ENCODE measurements at places on chromosomes 7 and 10. TPM values are rescaled to one million over a fixed set of nuclear protein-coding genes. Genes with fewer than 3 reads are reported as not detected.

DNA sequence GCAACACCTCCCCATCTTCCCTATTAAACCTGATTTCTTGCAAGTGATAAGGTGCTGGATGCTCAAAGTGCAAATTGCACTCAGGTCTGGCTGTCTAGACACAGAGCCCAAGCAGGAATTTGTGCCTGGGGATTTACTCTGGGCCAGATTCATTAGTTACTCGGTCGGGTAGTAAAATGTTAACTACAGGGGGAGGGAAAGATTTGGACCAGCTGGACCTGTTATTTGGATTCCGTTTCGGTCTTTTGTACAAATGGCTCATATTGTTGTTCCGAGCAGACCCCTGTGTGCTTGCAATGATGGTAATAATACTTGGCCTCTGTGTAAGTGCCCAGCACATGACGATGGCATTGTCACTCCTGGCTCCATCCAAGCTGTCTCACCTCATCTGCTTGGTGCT, 609.6 kb downstream of the KCNMA1 start:
- H3K27me3 ChIP-seq, result no peaks in the 10 kb centered on the region
- no peak overlapping the region for H3K4me3 ChIP-seq
- peaks cover 3% of the 10 kb centered on the region for H3K4me1 ChIP-seq
- no peak overlapping the region for H3K27ac ChIP-seq
- DNase-seq, result no peak

- no peaks in the 10 kb centered on the region for H3K4me1 ChIP-seq
- H3K4me3 ChIP-seq, result no peak overlapping the region
- no peak overlapping the region for H3K27ac ChIP-seq
- no peak for DNase-seq
- H3K27me3 ChIP-seq, result no peaks in the 10 kb centered on the region
These were observed 220.3 kb downstream of the SEC23IP start for GRCh38 chr10:120112809-120113208.

Gene AFAP1L2
- total RNA-seq, result under 0.01 TPM

Gene PRLHR
- not detected for total RNA-seq

- DNase-seq, result no peak
- H3K4me3 ChIP-seq, result no peak overlapping the region
- no peaks in the 10 kb centered on the region for H3K36me3 ChIP-seq
- no peaks in the 10 kb centered on the region for H3K4me1 ChIP-seq
- H3K27me3 ChIP-seq, result peaks cover 6% of the 10 kb centered on the region
These were observed 17.5 kb upstream of the TSPAN14 start for GRCh38 chr10:80436446-80437098.

GRCh38 chr10:117694190-117694589, 151.6 kb downstream of the EMX2 start:
- no peak overlapping the region for H3K4me3 ChIP-seq
- H3K36me3 ChIP-seq, result no peaks in the 10 kb centered on the region
- H3K27me3 ChIP-seq, result no peaks in the 10 kb centered on the region
- no peaks in the 10 kb centered on the region for H3K4me1 ChIP-seq
- no peak for DNase-seq
- H3K27ac ChIP-seq, result no peak overlapping the region
